ENCODE measurements at places on chromosomes 5 and 9. TPM values are rescaled to one million over a fixed set of nuclear protein-coding genes. Genes with fewer than 3 reads are reported as not detected.

DNA sequence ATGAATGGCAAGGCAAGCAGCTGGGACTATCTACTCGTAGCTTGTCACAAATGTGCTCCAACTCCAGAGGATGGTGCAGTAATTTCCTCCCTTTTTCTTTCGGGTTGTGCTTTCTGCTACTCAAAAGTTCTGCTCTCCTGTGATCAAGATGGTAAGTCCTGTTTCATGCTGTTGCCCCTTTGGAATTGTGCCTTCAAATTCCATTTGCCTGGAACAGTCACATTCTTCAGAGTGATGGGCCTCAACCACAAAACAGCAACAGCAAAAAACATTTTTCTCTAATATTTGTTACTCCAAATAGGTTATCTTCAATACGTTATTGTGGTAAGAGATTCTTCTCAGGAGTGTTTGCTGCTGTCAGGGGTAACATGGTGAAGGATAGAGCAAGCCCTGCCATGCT is 209.3 kb downstream of the PALM2AKAP2 start:
- DNase-seq: no peak
- no peaks in the 10 kb centered on the region for H3K27me3 ChIP-seq
- H3K36me3 ChIP-seq: no peaks in the 10 kb centered on the region
- H3K4me3 ChIP-seq: no peak overlapping the region

DNA sequence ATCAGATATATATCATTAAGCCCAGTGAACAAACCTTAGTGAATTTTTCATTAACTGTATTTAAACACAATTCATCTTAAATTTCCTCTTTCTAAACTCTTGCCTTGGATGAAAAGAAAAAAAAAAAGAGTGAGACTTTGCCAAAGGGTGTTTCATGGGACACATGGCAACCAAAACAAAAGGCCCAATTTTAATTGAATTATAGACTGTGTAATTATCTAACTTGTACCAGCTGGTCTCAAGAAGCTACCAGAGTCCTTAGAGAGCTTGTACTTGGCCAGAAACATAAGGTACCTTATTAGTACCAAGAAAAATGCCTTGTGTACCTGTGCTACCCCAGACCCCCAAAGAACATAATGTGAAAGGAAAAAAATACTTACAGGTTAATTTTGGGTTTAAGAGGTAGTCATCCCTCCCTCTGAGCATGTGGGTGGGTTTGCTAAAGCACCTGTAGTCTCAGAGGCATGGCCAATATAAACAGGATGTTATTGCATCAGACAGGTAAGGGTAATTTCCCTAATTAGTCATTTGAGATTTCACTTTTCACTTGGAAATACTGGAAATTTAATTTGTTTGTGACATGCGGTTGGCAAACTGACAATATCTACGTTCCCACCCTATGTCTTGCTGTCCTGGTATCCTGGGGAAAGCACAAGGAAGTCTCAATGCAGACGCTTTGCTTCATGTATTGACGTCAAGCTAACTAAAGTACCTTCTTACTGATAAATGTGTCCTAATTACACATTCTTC is 90.1 kb downstream of the SNCAIP start:
- H3K27me3 ChIP-seq: no peaks in the 10 kb centered on the region
- H3K36me3 ChIP-seq: no peaks in the 10 kb centered on the region
- no peaks in the 10 kb centered on the region for H3K4me1 ChIP-seq
- DNase-seq: no peak
- no peak overlapping the region for H3K4me3 ChIP-seq
- H3K27ac ChIP-seq: no peak overlapping the region

GRCh38 chr5:16500024-16500423 is 34.4 kb upstream of the ZNF622 start:
- no peak overlapping the region for H3K4me3 ChIP-seq
- no peaks in the 10 kb centered on the region for H3K4me1 ChIP-seq
- H3K36me3 ChIP-seq: no peaks in the 10 kb centered on the region
- no peaks in the 10 kb centered on the region for H3K27me3 ChIP-seq

GRCh38 chr9:99811598-99812383 is 9.9 kb upstream of the NR4A3 start:
- no peaks in the 10 kb centered on the region for H3K36me3 ChIP-seq
- H3K4me1 ChIP-seq: no peaks in the 10 kb centered on the region
- H3K27ac ChIP-seq: no peak overlapping the region
- no peak overlapping the region for H3K4me3 ChIP-seq

DNA sequence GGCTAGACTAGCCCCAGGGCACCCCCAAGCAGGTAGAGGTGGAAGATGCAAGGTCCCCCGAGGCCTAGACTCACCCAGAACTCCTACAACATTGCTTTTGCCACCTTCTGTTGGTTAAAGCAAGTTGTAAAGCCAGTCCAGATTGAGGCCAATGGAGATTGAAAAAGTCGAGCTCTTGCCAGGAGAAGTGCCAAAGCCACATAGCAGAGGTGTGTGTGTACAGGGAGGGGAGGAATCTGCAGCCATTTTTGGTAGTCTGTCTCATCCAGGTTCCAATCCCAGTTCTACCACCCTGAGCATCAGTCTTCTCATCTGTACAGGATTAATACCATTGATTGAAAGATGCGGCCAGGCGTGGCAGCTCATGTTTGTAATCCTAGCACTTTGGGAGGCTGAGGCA is 12.3 kb upstream of the URM1 start:
- H3K27ac ChIP-seq: no peak overlapping the region
- peaks cover 8% of the 10 kb centered on the region for H3K4me1 ChIP-seq
- no peak for DNase-seq
- H3K27me3 ChIP-seq: no peaks in the 10 kb centered on the region
- H3K36me3 ChIP-seq: no peaks in the 10 kb centered on the region
- H3K4me3 ChIP-seq: no peak overlapping the region

GRCh38 chr5:143140492-143141203 is 262.8 kb downstream of the NR3C1 start:
- no peak overlapping the region for H3K4me3 ChIP-seq
- DNase-seq: no peak
- H3K27ac ChIP-seq: no peak overlapping the region
- H3K36me3 ChIP-seq: no peaks in the 10 kb centered on the region
- no peaks in the 10 kb centered on the region for H3K27me3 ChIP-seq

DNA sequence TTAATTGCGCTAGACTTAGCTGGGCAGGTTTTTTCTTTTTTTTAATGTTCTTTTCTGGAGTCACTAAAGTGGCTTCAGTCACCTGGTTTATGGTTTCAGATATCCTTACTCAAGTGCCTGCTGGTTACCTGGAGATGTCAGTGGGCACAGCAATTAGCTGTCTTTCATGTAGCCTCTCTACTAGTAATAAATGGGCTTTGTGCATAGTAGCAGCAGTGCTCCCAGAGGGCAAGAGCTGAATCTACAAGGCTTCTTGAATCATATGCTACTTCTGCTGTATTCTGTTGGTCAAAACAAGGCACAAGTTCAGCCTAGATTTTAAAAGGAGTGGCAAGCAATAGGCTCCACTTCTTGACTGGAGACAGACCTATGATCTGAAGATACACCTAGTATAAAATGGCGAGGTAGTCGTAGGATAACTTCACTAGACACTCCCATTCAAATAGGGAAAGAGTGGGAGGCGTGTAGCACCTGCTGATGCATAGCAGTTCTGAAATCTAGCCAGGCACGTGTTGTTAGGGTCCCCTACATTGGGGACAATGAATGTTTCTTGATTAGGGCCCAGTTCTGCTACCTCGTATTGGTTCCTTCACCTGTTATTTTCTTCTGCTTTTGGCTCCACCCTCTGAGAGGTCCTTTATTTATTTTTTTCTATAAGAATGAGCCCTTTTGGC is 7.0 kb downstream of the SCAMP1 start:
- H3K27me3 ChIP-seq: no peaks in the 10 kb centered on the region
- H3K4me1 ChIP-seq: peaks cover 4% of the 10 kb centered on the region
- no peak overlapping the region for H3K4me3 ChIP-seq

GRCh38 chr9:110214586-110215355 is 6.8 kb upstream of the C9orf152 start:
- H3K27me3 ChIP-seq: no peaks in the 10 kb centered on the region
- no peaks in the 10 kb centered on the region for H3K36me3 ChIP-seq
- H3K4me3 ChIP-seq: no peak overlapping the region
- peaks cover 59% of the 10 kb centered on the region for H3K4me1 ChIP-seq
- peak; percentile 74 for DNase-seq

GRCh38 chr9:109966643-109967368 is 186.8 kb downstream of the PALM2AKAP2 start:
- no peak for DNase-seq
- no peak overlapping the region for H3K4me3 ChIP-seq
- H3K27me3 ChIP-seq: no peaks in the 10 kb centered on the region
- H3K27ac ChIP-seq: no peak overlapping the region
- no peaks in the 10 kb centered on the region for H3K36me3 ChIP-seq

DNA sequence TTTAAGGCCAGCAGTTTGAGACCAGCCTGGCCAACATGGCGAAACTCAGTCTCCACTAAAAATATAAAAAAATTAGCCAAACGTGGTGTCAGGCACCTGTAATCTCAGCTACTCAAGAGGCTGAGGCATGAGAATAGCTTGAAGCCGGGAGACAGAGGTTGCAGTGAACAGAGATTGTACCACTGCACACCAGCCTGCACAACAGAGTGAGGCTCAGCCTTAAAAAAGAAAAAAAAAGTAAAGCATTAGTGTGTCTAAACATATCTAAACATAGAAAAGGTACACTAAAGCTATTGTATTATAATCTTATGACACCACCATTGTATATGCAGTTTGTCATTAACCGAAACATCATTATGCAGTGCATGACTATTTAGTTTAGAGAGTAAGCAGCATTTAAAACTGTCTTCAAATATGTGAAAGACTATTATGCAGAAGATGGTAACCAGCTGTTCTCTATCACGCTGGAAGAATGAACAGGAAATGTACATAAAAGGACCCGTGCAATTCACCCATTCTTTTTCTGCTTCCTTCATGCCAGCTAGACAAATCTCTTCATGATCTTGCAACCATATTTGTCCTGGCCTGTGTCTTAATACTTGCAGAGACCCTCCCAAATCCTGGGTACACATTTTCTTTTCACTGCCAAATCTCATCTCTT is 58.6 kb downstream of the ITGA1 start:
- H3K36me3 ChIP-seq: no peaks in the 10 kb centered on the region
- DNase-seq: no peak
- no peak overlapping the region for H3K27ac ChIP-seq
- no peaks in the 10 kb centered on the region for H3K4me1 ChIP-seq

DNA sequence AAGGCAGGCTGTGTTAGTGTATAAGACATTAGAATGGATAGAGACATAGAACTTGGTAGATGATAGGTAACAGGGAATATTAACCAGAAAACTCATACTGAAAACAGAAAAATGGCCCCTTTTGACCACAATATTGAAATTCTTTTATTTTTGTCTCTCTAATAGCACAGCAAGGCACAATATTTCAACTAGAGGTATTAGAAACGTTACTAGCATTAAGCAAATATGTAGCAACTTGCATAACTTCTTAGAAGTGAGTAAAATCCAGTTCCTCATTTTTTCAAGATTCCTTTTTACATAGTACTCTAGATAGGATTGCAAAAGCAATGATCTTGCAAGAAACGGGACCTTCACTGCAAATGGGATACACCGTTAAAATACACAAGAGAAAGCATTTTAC is 102.7 kb upstream of the VCAN start:
- H3K36me3 ChIP-seq: no peaks in the 10 kb centered on the region
- H3K4me1 ChIP-seq: no peaks in the 10 kb centered on the region
- DNase-seq: no peak
- no peak overlapping the region for H3K4me3 ChIP-seq
- H3K27ac ChIP-seq: no peak overlapping the region

DNA sequence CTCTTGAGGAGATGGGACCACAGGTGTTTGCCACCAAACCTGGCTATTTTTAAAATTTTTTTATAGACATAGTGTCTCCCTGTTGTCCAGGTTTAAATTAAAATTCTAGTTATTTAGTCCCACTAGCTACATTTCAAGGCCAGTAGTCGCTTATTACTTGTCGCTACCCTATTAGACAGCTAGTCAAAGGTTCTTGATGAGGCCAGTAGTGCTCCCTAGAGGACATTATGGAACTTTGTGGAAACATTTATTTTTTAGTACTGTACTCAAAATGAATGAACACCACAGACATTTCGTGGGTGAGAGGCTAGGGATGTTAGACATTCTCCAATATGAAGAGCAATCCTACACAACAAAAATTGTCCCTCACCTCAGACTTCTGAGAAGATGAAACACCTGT is 14.4 kb upstream of the GRXCR2 start:
- no peak for DNase-seq
- no peak overlapping the region for H3K27ac ChIP-seq
- no peaks in the 10 kb centered on the region for H3K27me3 ChIP-seq
- H3K4me3 ChIP-seq: no peak overlapping the region
- H3K36me3 ChIP-seq: no peaks in the 10 kb centered on the region

- H3K4me1 ChIP-seq: peaks cover 7% of the 10 kb centered on the region
- no peak overlapping the region for H3K27ac ChIP-seq
- no peak overlapping the region for H3K4me3 ChIP-seq
- H3K36me3 ChIP-seq: no peaks in the 10 kb centered on the region
- DNase-seq: no peak
These were observed 124.3 kb upstream of the RAI14 start for GRCh38 chr5:34531751-34532360.

DNA sequence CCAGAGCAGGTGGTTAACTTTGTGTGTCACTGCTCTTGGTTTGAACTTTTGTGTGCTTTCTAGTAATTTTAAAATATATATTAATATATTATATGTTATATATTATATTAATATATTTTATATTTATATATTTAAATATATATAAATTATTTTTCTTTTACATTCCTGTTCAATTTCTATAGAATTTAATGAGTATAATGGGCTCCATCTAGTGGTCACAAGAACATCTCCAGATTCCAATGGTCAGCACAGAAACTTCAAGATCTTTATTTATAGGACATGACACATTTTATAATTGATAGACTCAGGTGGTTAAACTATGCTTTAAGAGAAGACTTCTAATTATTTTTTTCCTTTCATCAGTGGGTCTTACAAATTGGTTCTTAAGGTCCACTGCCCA is 39.1 kb downstream of the COL23A1 start:
- no peak overlapping the region for H3K27ac ChIP-seq
- no peak overlapping the region for H3K4me3 ChIP-seq
- no peak for DNase-seq
- no peaks in the 10 kb centered on the region for H3K36me3 ChIP-seq

- H3K36me3 ChIP-seq: no peaks in the 10 kb centered on the region
- no peaks in the 10 kb centered on the region for H3K4me1 ChIP-seq
- no peak overlapping the region for H3K4me3 ChIP-seq
- H3K27me3 ChIP-seq: no peaks in the 10 kb centered on the region
These were observed 69.1 kb downstream of the OTP start for GRCh38 chr5:77569409-77569808.

DNA sequence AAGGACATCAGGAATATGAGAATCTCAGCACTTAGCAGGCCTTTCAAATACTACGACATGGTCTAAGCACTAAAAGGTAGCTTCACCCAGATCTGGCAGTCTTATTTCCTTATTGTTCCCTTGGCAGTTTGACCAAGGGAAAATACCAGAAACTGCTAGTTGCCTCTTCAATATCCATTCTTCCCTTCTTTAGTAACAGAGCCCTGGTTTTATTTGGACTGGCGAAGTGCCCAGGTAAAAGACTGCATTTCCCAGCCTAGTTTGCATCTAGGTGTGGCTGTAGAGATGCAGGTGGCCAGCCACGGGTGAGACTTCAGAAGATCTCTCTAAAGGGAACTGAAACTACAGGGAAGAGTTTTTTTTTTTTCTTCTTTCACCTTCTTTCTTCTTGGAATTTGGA is 21.6 kb downstream of the DMRT2 start:
- no peak overlapping the region for H3K27ac ChIP-seq
- DNase-seq: no peak
- H3K4me1 ChIP-seq: no peaks in the 10 kb centered on the region
- no peak overlapping the region for H3K4me3 ChIP-seq
- no peaks in the 10 kb centered on the region for H3K36me3 ChIP-seq

UNC13B gene
- total RNA-seq: 20.8 TPM

FAM151B gene
- total RNA-seq: 2.4 TPM

SLC1A3 gene
- total RNA-seq: 195 TPM

RAI14 gene
- 71.5 TPM for total RNA-seq

AJM1 gene
- 3.6 TPM for total RNA-seq

CDC25C gene
- total RNA-seq: 22.9 TPM

C9orf43 gene
- total RNA-seq: 1.9 TPM
